Bronchial epithelial cell (primary cell): ENCODE measurements at places on chromosomes 2 and 18.
A peak's percentile ranks its signal among the peaks of the same experiment; 100 is the strongest.

DNA sequence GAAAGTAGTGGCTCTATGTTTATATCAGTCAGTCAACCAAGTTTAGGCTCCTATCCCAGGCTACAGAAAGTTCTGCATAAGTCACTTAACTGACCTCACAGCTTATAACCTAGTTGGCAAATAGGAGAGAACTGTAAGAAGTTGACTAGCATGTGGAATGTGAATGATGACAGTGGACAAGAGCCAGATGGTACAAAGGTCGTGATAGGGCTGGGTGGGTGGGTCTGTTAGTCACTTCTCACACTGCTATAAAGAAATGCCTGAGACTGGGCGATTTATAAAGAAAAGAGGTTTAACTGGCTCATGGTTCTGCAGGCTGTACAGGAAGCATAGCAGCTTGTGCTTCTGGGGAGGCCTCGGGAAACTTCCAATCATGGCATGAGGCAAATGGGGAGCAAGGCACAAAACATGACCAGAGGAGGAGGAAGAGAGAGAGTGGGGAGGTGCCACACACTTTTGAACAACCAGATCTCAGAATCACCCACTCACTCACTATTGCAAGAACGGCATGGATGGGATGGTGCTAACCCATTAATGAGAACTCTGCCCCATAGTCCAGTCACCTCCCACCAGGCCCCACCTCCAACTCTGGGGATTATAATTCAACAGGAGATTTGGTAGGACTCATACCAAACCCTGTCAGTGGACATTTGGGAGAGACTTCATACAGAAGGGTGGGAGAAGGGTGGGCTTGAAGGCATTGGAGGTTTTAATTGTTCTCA, 68.8 kb downstream of the LTBP1 start:
- DNase-seq: peak; percentile 78

DNA sequence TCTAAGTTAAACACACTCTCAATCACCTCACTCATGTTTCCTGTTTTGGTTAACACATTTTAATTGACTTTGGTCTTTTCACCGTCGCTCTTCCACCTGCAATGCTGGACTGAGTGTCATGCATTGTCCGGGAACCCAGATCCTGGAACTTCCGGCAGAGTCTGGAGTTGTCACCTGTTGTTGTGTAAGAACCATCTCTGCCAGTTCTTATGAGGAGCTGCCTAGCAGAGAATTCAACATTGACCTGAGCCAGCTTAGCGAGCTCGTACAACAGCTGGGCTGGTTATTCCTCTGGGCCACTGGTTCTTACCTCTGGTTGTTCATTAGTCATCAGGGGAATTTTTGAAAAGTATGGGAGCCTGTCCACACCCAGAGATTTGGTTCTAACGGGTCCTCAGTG, 75.7 kb downstream of the BCL2L11 start:
- DNase-seq: peak; percentile 27

DNA sequence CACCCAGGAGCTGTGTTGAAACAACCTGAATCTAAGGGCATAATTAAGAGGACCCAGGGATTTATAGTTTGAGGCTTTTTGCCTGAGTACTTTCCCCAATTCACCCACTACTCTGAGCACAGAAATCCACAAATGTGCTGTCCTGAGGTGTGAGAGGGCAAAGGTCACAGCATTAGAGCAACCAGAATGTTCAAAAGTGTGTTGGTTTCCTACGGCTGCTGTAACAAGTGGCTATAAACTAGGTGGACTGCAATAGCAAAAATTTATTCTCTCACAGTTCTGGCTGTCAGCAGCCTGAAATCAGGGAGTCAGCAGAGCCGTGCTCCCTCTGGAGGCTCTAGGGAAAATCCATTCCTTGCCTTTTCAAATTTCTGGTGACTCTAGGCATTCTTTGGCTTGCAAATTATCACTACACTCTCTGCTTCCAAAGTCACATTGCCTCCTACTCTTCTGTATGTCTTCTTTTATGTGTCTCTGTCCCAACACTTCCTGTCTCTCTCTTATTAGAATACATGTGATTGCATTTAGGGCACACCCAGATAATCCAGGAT, 91.4 kb upstream of the TACR1 start:
- no peak for DNase-seq

GRCh38 chr18:78092901-78093300, 843.3 kb downstream of the GALR1 start:
- DNase-seq: no peak

DNA sequence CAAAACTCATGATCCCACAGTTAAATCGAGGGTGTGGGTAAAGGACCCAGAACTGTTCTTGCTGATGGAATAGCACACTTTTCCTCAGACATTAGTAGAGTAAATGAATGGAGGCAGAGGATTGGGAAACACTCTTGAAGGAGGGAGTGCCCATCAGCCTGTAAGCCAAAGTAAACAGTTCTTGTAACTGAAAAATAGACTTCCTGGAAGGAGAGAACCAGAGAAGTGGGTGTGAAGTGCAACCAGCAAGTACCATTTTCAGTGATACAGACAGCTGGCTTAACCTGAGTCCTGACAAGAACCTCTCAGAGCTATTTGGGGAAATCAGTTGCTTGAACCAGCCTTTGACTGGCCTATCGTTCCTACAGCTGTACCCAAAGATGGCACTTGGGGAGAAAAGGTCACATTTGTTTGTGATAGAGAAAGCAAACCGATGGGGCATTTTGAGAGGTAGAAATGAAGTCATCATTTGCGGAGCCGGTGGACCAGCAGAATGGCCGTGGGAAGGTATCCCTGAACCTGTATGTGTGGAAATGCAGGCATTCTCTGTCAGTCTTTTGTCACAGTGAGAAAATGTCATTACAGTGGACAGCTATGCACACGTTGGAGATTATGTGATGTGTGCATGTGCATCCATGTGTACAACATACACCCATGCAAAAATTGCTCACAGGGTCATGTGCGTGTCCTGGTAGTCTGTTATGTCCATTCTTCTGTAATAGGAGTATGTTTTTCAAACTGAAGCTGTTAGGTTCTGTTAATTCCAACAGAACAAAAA, 17.8 kb downstream of the CRIM1 start:
- DNase-seq: peak; percentile 84

DNA sequence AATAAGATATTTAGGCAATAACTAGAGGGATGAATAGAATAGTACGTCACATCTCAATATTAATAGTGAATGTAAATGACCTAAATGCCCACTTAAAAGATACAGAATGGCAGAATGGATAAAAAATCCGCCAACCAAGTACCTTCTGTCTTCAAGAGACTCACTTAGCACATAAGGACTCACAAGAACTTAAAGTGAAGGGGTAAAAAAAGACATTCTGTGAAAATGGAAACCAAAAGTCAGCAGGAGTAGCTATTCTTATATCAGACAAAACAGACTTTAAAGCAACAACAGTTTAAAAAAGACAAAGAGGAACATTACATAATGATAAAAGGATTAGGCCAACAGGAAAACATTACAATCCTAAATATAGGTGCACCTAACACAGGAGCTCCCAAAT, 56.7 kb upstream of the DSC1 start:
- DNase-seq: no peak

GRCh38 chr2:178211943-178212342, 17.6 kb downstream of the OSBPL6 start:
- no peak for DNase-seq

- no peak for DNase-seq
These were observed 90.4 kb downstream of the SLC8A1 start for GRCh38 chr2:40361478-40361877.

DNA sequence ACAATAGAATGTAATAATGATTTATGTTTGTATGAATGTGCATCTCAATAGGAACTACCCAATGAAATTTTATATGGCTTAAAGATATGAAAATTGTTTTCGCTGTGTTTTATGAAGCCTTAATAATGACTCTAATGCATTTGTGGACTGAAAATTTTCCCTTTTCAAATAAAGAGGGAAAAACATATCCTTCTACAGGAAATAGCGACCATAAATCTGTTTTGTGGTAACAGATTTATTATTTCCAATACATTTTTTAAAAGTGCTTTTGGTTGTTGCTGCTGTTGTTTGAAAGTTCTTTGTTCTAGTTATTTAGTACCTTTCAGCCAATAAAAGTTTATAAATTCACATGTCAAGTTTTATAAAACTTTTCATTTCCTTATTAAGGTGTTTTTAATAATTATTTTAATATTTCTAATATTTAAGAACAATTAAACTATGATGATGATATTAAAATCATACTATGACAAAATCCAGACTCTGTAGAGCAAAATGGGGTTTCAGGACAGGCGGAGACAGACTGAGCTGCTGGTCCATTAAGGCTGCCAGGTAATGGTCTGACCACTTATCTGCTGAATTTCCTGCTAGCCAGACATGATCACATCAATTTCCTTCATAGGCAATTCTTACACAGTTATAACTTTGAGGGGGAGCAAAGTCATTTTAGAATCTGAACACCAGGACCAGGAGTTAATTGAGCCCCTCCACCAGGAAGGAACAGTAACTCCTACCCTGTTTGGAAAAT, 65.7 kb upstream of the NEUROD1 start:
- no peak for DNase-seq

DNA sequence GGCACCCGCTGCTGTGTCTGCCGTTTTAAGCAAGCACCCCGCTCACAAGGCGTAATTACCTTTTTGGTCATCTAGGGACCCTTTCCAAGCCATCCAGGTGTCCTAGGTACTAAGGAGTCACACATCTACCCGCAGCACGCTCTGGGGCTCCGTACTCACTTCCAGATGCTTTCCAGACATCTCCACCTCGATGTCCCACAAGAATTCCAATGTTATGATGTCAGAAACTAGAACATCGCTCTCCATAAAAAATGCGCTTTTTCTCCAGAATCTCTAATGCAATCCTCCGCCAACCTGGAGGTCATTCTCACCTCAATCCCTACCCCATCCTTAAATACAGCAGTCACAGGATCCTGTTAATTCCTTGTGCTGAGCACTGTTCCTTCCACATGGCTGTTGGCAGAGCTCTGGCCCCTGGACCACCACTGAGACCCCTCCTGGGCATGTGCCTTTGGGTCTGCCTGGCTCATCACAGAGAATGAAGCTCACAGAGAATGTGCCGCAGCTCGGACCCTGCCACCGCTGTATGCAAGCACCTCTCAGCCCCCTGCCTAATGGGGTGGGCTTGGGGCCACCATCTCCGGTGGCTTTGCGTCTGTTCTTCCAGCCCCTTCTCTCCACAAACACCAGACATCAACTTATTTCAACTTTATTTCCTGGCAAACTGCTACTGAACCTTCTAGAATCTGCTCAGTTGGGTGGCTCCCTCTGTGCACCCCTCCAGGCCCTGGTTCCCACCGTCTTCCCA, 4.6 kb upstream of the PXDN start:
- DNase-seq: no peak

DNA sequence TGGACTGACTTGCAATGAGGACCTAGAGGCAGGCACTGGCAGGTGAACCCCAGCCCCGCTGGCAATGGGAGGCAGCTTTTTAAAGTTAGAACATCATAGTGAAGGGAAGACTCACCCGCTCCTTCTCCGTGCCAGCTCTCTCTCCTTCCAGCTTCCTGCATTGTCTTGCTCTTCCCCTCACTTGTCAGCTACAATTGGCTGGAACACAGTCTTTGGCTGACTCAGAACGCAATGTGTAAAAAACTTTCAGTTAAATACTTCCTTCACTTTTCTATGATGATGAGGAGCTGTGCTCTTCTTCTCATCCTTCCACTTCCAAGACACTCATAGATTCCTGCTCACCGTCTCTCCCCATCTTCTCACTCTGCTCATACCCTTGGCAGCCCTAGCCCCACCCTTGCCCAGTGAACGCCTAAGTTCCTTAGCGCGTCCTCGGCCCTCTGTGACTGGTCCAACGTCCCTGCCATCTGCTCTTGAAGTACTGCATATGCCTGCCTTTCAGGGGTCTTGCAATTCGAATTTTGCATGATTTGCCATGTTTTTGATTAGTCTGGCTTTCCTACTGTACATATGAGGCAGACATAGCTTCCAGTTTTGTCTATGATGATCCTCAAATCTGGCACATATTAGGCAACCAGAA, 118.0 kb upstream of the TMEM200C start:
- no peak for DNase-seq

DNA sequence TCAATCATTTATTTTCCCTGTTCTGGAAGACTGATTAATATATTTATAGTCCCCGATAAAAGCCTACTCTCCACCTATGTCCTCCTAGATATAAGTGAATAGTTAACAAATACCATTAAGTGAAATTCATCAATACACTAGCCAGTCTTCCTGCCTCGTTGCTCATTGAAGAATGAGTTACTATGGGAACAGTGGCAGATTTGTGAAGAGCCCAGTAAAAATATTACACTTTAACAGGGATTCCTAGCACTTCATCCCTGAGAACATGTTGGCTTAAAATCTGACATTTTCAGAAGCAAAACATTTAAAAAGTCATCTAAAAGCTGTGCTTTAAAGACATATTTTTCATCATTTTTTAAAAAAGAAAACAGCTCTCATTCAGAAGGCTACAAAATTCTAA, 848.7 kb upstream of the NXPH2 start:
- no peak for DNase-seq

DNA sequence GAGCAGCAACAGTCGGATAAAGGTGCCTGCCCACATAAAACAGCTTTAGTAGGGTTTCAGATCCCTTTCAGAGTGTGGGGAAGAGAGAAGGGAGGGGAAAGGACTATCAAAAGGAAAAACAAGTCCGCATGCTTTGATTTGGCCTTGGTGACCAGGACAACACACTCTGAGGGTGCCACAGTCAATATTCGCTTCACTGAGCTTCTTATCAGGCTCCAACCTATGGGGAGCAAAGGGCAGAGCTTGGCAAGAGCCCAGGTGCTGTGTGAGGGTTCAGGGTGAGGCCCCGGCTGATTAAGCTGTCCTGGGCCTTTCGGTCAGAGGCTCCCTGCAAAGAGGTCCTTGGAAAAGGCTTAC, 237.4 kb upstream of the SMAD2 start:
- no peak for DNase-seq

GRCh38 chr2:169091761-169092519, 22.6 kb downstream of the DHRS9 start:
- peak; percentile 94 for DNase-seq

GRCh38 chr2:170255971-170256370, 78.0 kb downstream of the MYO3B start:
- peak; percentile 53 for DNase-seq

DNA sequence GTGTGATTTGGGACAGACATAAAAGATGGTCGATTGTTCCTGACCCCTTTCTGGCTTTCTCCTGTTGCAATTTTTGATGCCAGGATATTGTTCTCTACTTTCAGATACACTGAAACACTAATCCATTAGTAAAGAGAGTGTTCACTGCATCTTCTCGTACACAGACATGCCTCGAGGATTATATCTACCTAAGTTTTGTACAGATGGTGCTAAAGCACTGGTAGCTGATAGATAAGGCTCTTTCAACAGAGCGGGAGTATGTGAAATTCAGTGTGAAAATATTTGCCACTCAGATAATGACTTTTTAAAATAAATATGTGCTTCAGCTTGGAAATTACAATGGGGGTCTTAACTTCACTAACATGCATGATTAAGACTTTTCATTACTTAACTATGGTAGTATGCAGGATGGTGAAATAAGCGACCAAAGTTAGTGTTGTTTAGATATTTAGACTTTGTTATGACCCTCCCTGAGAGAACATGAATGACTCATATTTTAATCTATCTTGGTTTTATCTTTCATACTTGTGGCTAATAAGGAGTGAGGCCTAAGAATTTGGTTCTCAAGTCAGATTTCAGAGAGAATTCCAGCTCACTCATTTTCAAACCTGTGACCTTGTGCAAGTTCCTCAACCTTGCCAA, 474.9 kb downstream of the NRXN1 start:
- peak; percentile 80 for DNase-seq
